Suppressor macrophage (primary cell): ENCODE measurements at places on chromosomes 3 and 15.
A peak's percentile ranks its signal among the peaks of the same experiment; 100 is the strongest.

DNA sequence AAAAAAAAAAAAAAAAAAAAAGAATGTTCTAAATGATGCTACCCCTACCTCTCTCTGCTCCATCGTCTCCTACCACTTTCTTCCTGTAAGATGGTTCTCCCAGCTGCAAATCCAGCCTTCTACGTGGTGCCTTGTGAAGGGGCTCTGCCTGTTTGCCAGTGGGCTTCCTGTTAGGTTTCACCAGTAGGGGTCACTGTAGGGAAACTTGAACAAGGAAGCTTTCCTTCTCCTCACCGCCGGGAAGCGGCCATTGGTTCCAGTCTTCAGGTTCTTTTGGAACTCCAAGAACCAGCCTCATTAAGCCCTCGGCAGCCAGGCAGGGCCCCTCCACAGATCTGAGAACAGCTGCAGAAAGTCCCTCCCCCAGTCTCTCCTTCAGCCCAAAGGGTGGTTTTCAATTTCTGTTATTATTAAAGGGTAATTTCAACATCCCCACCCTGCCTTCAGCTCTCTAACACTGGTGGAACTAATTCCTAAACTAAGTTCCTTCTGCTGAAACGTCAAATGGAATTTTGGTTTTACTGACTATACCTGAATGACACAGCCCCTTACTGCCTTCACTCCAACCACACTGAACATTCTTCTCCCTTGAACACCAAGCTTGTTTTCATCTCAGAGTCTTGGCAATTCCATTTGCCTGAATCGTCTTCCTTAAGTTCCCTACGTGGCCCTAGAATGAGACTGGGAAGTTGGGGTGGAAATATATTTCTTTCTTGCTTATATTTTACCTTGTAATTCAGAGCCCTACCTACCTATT is 13.5 kb downstream of the MCCC1 start:
- DNase-seq: peak; percentile 11

DNA sequence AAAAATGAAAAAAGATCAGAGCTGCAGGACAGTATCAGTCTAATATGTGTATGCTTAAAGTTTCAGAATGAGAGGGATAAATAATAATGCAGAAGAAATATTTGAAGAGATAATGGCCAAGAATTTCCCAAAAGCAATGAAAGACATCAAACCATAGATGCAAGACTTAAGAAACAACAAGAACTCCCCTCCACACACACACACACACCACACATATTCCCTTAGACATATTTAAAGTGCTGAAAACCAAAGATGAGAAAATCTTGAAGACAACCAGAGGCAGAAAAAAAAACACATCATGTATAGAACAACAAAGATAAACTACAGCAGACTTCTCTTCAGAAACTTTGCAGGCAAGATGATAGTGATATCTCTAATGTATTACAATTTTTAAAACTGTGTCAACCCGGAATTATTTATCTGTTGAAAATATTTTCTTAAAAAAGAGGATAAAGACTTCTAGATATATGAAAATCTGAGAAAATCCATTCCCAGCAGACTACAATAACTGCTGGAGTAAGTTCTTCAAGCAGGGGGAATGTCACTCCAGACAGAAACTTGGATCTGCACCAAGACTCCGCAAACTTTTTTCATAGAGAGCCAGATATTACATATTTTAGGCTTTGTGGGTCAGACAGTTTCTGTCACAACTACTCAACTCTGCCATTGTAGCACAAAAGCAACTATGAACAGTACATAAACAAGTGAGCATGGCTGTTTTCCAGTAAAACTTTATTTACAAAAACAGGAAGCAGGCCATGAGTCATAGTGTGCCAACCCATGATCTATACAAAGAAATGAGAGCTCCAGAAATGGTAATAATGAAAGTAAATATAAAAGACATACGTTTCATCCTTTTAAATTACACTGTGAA is 223.4 kb upstream of the CGNL1 start:
- peak; percentile 81 for DNase-seq

GRCh38 chr15:73884159-73884558 is 10.8 kb downstream of the TBC1D21 start:
- DNase-seq: no peak

GRCh38 chr3:120498556-120499346 is 48.0 kb upstream of the FSTL1 start:
- DNase-seq: peak; percentile 36

DNA sequence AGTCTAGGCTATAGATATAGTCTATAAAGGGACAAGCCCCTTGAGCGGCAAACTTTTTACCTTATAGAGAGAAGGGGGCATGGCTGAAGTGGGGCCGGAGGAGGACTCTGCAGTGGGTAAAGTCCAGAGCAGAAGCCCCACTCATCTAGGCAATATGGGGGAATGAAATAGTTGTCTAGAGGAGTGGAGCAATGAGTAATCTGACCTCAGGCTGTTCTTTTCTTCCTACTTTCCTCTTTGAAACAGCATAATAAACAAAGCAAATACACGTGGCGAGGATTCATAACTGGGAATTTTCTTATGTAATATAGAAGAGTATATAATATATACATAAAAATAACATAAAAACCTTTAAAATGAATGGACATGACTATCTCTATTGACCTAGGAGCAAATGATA is 546.4 kb upstream of the ZNF385D start:
- no peak for DNase-seq

- DNase-seq: no peak
These were observed 53.4 kb downstream of the SMAD6 start for GRCh38 chr15:66755298-66756068.
